ENCODE measurements at places on chromosomes 16 and 17.

DNA sequence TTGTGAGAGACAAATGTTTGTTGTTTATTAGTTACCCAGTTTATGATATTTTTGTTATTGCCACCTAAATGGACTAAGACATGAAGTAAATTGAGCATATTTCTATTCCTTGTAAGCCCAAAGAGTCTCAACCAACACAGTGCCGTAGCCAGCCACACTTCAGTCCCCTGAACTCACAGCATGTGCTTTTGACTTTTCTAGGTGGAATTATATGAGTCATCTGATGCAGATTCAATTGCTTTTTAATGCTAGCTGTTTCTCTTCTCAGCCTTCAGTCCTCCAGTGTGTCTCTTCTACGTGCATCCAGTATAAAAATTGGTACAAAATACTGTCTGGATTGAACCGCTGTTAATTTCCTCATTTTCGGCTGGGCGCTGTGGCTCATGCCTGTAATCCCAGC lies 39.0 kb downstream of the IQCK start:
- DNase-seq = no peak

DNA sequence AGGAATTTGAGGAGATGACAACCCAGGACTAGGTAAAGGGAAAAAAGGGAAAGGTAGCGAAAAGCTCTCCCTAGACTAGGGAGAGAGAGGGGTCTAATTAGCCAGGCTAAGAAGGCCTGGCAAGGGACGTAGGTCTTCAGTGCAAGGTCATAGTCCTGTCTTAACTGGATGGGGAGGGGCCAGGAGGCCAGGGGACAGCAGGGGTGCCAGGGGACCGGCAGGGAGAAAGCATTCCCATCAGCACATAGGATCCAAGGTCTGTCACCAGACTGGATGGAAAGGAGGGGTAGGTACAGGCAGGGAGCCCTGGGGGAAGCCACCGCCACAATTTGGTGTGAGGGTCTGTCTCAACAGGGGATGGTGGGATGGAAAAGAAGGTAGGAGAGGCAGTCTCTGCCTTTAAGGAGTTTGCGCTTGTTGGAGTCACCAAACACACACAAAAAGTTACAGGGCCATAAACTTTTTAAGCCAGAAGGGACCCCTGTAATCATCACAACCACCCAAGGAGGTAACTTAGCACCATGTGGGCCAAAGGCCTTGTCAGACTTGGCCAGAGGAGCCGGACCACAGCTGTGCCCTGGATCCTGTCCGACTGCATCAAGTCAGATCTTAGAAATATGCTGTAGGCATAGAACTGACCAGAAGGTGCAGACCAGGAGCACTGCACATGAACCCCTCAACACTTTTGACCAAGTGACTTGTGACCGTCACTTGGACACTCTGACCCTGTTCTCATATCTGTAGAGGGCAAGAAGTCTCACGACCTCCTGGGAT lies 10.0 kb downstream of the AXIN2 start:
- DNase-seq = no peak

GRCh38 chr17:9021158-9021991 lies at the start of gene NTN1:
Gene NTN1 (plus strand): TSS chr17:9021510. CDS start chr17:9022374, 864 bp downstream.
- DNase-seq = peak; percentile 68

GRCh38 chr16:9184354-9184690 lies 92.9 kb downstream of the HAPSTR1 start:
- no peak for DNase-seq

GRCh38 chr16:81861503-81861902 lies 82.4 kb downstream of the PLCG2 start:
- no peak for DNase-seq

- DNase-seq = no peak
Measured at GRCh38 chr17:8532021-8532420, 96.3 kb downstream of the NDEL1 start.

GRCh38 chr17:72539981-72540897 lies 419.4 kb downstream of the SOX9 start:
- peak; percentile 63 for DNase-seq

DNA sequence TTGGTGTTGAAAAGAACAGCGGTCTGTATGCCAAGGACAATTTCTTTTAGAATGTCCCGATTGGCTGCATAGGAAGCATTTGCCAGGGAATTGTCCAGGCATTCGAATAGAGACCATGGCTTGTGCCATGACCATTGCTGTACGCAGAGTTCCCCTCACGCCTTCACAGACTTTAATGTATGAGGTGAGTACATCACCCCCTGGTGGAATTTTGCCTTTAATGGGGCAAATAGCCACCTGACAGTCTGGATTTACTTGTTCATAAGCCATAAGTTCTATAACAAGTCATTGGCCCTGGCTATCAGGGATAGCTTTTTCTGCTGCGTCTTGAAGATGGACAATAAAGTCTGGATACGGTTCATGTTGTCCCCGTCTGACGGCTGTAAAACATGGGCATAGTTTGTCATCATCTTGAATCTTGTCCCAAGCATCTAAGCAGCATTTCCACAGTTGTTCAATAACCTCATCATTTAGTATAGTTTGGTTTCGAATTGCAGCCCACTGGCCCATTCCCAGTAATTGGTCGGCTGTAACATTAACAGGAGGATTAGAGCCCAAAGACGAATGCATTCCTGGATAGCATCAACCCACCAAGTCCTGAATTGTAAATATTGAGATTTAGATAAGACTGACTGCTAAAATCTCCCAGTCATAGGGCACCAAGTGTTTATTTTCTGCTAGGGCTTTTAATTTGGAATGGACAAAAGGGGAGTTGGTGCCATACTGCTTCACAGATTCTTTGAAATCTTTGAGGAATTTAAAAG lies 67.7 kb upstream of the ARL4D start:
- no peak for DNase-seq

DNA sequence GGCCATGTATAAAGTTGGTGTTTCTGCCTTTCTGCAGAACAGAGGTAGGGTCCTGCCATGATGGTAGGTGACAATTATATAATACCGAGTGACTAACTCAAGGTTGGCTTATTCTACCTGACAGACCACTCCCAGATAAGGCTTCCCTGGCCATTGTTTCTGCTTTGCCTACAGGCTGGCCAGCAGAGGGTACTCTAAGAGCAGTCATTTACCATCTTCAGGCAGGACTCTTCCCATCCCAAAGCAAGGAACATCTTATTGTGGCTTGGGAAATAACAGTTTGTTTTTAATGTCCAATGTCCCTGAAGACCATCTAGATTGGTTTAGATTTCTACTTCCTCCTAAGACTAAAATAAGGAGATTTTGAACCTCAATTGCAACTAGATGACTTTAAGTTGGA lies 74.1 kb downstream of the SNX11 start:
- DNase-seq = no peak

DNA sequence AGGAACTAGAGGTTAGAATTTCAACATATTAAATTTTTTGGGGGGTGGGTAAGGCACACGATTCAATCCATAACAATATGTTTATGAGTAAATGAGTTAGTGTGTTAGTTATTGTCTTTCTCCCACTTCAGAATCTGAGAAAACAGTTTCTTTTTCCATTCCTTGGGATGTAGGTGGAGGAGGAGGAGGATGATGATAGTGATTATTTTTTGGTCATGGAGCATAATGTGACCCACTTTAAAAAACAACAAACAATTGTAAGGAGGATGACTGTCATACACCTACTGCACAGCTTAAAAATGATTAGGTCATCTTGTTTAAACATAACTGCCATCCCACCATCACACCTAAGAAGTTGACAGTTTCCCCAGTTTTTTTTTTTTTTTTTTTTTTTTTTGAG lies 148.7 kb downstream of the CDRT15L2 start:
- DNase-seq = no peak

GRCh38 chr17:39995438-39995837 lies 14.8 kb downstream of the PSMD3 start:
- no peak for DNase-seq

DNA sequence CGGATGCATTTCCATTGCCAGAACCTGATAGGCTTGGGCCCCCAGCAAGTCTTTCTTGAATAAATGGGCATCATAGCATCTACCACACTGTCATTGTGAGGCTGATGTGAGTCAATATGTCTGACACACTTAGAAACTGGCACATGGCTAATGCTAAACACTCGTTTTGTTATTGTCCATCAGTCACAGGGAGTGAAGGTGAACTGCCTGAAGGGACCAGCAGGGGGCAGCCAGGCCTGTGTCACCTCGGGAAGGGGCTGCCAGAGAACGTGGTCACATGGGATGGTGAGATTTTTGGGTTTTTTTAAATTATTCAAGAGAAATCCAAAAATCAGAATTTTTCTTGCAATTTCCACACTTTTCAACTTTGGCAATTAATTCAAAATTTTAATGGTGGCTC lies 831 bp upstream of the RCVRN start:
- no peak for DNase-seq

DNA sequence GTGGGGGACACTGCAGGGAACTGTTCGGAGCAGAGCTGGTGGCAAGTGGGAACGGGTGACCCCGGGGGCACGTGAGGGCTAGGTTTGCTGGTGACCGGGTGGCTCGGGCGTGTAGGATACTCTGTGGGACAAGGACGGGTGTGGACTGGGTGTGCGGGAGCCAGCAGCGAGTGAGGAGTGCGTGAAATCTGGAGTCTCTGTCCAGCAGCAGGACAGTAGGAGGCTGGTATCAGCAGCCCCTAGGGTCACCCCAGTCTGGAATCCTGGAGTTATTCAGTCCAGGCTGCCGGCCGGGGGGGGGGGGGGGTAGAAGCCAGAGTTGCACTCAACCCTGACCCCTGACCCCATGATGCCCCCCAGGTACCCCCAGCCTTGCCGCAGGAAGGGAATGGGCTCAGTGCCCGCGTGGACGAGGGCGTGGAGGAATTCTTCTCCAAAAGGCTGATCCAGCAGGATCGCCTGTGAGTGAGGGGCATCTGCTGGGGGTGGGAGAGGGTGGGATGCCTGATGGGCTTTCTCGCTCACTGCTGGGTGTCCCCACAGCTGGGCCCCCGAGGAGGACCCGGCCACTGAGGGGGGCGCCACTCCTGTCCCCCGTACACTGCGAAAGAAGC lies 6.2 kb downstream of the ACD start:
- DNase-seq = no peak

- DNase-seq = no peak
Measured at GRCh38 chr16:55981557-55981956, 106.4 kb upstream of the CES5A start.

Measured in activated naive CD4-positive, alpha-beta T cell treated with Interleukin-2 at 50 U/mL for 16 hours (primary cell).